Stimulated activated CD4-positive, alpha-beta T cell treated with anti-CD3 and anti-CD28 coated beads, Interleukin-1b, Interleukin-23, amount 100 ng/mL, for 1 hour (primary cell): ENCODE measurements at places on chromosomes 2 and 18.

DNA sequence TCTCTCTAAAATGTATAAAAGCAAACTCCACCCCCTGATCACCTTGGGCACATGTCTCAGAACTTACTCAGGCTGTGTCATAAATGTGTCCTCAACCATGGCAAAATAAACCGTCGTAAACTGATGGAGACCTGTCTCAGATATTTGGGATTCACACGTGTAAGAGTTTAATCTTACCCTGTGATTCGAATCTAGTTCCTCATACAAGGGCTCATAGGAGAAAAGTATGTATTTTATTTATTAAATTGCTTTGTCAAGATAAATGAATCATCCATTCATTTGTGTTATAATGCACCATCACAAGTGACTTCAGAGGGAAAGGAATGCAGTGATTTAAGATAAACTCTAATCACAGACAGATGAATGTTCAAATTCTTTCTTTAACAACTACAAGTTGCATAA is 712.5 kb upstream of the LRATD1 start:
- DNase-seq, result no peak

DNA sequence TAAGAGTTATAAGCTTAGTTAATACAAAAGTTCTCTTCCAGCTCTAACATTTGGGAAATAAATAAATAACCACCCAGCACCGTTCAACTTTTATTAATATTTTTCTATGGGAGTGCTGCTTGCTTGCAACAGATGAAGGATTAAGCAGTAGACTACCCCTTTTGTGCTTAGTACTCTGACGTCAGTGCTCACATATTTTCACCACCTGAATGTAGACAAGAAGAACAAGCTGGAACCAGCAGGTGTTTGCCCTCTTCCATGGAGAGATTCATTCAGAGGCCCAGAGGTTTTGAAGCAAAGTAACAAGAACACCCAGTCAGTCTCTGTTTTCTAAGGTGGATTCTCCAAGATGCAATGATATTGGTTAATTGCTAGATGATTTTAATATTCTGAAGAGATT is 307.1 kb upstream of the PIK3C3 start:
- DNase-seq, result no peak

DNA sequence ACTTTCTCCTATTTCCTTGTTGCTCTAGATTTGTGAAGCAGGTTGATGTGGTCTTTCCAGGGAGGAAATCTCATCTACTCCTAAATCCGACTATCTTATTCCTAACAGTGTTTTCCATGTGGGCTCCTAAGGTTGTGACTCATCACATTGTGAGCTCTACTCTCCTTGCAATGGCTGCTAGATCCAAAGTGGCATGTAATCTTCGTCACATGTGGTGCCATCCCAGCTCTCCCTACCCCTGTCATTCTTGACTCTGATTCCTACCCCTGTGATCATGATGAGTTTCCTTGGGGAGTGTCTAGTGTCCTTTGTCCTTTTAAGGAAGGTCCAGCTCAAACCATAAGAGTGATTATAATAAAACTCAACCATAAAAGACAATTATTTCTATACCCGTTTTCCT is 47.3 kb upstream of the GULP1 start:
- DNase-seq, result no peak

DNA sequence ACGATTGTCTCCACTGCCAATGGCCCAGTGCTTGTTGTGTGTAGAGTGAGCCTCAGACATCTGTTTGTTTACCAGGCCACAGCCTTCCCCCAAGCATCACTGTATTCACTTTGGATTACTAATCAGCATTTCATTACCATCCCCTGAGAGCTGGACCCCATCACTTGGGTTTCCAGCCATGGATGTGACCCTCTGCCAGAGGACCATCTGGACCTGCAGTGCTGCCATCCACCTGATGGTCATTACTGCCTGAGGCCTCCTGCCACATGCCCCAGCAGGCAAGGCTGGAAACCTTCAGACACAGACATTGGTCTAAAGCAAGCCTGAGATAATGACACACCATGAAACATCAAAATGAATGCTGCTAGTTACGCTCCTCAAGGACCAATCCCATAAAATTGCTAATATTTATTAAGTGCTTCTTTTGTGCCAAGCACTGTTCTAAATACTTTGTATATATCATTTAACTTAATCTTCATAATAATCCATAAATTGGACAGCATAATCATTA is 2096.3 kb upstream of the CELF4 start:
- DNase-seq, result no peak

- DNase-seq, result no peak
Observed at GRCh38 chr2:120787822-120788700, 52.4 kb downstream of the GLI2 start.

DNA sequence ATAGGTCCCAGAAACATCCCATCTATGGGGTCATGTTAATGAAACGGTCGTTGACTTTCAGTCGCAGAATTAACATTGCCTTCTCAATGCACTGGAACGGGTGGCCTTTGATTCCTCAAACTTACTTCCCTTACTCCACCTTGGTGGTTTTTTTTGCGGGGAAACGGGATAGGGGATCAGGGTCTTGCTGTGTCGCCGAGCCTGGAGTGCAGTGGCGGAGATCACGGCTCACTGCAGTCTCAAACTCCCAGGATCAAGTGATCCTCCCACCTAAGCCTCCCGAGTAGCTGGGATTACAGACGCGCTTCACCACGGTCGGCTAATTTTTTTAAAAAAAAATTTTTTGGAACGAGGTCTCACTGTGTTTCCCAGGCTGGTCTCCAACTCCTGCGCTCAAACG is 754 bp downstream of the ATG16L1 start:
- DNase-seq, result no peak

- DNase-seq, result no peak
Observed at GRCh38 chr2:151029406-151030157, 232.1 kb downstream of the RBM43 start.

- DNase-seq, result no peak
Observed at GRCh38 chr2:99763764-99764163, 273.9 kb upstream of the REV1 start.

DNA sequence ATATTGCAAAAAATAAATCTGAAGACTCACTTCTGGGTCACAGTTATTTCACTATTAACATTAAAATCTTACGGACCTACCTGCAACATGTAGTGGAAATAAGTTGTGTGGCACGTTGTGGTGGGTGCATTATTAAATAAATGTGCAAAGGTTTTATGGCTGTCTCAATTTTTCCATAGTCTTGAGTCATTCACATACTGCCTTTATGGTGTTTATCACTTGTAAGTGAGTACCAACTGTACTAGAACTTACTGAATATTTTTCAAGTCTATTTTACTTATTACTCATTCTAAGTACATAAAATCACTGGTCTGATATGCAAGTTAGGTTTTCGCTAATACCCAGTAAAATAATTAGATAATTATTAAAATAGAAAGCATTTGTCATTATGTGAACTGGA is 47.6 kb upstream of the SLC30A6 start:
- DNase-seq, result no peak

GRCh38 chr2:9360701-9361100 is 62.6 kb downstream of the ITGB1BP1 start:
- no peak for DNase-seq

DNA sequence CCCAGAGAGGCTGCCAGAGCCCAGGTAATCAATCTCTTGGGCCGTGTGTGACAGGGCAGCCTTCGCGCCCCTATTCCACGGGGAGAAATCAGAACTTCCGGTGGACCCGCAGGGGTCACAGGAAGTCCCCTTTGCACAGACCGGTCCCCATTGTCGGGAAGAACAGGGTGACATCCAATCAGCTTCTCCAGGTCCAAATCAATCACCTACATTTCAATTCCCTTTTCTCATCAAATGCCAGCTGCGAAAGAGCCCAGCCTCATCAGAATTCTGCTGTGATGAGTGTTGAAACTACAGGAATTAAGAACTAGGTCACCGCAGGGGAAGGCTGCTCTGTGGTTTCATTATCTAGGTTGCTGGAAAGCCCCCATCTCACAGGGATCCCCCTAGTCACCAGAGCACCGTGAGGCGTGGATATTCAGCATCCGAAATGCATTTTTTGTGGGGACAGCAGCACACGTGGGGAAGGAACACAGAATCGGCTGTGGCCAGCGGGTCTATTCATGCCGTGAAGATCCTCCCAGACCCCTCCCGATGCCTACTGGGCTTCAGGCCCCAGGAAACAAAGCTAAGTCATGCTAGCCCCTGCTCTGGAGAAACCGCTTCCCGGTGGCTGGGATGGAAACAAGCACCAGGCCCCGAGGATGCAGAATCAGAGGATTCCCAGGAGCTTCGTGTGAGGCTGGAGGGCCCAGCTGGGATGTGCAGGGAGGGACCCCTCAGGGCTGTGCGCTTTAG is 193.7 kb upstream of the ID2 start:
- DNase-seq, result peak; percentile 34

DNA sequence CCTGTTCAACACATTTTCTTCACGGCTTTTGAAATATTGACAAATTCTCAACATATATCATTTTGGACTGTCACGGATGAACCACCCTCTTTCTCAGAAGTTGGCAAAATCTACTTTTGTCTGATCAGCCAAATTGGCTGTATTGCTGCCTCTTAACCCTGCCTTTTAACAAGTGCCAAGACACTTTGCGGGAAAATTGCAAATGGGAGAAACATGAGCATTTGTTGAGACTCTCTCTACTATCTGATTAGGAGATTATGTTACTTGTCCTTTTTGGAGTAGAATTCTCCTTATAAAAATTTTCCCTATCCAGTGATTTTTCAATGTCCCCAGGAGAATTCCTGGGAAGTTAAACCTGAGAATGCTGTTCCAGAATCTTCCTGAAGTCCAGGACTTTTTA is 256.2 kb upstream of the ZSWIM2 start:
- no peak for DNase-seq
